Fibroblast of the aortic adventitia (primary cell): ENCODE measurements at places on chromosomes 16 and 17.
A peak's percentile ranks its signal among the peaks of the same experiment; 100 is the strongest.

- DNase-seq: no peak
Observed at GRCh38 chr16:52407778-52408177, 139.2 kb downstream of the TOX3 start.

DNA sequence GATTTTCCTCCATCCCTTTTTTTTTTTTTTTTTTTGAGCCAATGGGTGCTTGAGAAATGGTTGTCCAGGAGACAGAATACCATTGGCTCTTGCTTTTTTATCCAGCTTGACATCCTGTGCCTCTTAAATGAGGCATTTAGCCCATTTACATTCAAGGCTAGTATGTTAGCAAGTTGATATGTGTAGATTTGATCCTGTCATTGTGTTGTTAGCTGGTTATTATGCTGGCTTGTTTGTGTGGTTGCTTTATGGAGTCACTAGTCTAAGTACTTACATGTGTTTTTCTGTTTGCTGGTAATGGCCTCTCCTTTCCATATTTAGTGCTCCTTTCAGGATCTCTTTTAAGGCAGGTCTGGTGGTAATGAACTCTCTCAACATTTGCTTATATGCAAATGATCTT, 14.1 kb upstream of the SLFN11 start:
- no peak for DNase-seq

DNA sequence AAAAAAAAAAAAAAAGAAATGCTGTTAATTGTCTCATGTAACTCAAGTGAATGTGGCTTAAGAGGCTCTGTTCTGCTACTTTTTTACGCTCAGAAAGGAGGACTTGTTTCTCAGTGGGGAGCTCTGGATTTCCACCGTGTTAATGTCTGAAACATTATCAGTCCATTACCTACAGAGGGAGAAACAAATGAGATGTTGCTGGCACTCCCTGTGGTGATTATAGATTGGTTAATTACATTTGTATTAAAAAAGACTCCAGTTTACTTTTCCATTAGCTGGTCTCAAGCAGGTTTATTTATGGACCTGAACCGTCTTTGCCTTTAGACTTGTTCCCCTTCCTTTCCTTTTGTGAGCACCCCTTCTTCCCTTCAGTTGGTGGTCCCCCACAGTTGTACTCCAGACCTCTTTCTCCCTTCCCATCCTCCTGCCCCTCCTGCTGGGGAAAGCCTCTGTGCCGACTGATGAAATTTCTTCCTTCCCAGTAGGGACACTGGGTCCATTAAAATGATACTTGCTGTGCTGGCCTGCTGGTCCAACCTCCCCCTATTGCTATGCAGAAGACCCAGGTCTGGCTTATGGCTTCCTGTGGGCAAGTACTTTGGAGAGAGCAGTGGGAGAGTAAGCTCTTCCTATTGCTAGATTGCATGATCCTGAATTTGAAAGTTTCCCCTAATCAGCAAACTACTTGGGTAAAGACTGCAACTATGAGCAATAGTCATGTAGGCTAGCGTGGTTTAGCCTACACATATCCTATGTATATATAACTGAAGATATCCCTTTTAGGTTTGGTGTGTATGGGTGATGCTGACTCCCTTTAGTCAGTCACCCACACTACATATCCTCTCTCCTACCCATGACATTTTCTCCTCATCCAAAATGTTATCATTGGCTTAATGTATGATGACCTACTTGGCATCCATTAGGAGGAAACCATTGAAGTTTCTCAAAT, 8.1 kb downstream of the CDC6 start:
- DNase-seq: no peak

GRCh38 chr16:2467528-2468232, 3.4 kb upstream of the NTN3 start:
- DNase-seq: peak; percentile 71

GRCh38 chr16:57084257-57084770, 8.1 kb upstream of the CPNE2 start:
- peak; percentile 74 for DNase-seq

- peak; percentile 6 for DNase-seq
Observed at GRCh38 chr17:39605492-39606433, 2.0 kb downstream of the NEUROD2 start.
